ENCODE measurements at places on chromosomes 6 and 20. TPM values are rescaled to one million over a fixed set of nuclear protein-coding genes. Genes with fewer than 3 reads are reported as not detected.

The PM20D2 gene
- 36.3 TPM for polyA plus RNA-seq

The SLC13A3 gene
- polyA plus RNA-seq: 19.7 TPM

DNA sequence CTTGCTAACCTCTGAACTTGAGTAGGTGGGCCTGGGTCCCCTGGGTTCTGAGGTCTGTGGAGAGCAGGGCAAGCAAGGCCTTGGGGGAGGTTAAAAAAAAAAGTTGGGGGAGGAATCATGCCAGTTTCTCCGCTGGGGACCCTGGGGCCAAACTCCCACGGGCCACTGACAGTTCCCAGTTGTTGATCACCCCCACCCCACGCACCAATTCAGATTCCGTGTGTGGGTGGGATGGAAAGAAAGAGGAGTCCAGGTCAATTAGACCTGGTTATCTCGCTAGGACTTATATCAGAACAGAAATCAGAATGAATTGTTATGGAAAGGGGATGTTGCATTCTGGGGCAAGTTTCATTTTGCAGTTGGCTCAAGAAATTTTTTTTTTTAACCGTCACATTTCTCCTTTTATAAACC lies 46.7 kb upstream of the SUPT3H start:
- DNase-seq: no peak

GRCh38 chr6:84539122-84539856 lies 225.1 kb downstream of the TBX18 start:
- no peak for DNase-seq

The HRH3 gene
- polyA plus RNA-seq: 0.06 TPM
